Stimulated activated CD4-positive, alpha-beta T cell treated with anti-CD3 and anti-CD28 coated beads, Interleukin-1b, Interleukin-23, amount 100 ng/mL, for 1 hour (primary cell): ENCODE measurements at places on chromosomes 3 and 15.

DNA sequence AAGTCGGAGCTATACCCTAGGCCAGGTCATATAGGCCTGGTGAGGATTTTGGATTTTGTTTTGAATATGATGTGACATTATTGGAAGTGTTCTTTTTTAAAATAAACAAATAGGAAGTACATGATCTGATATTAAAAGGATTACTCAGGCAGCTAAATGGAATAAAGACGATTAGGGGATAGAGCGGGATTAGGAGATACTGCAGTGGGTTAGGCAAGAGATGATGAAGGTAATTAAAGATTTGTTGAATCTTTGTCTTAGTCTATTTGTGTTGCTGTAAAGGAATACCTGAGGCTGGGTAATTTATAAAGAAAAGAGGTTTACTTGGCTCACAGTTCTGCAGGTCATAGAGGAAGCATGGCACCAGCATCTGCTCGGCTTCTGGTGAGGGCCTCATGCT, 21.3 kb downstream of the KIF15 start:
- DNase-seq, result no peak

DNA sequence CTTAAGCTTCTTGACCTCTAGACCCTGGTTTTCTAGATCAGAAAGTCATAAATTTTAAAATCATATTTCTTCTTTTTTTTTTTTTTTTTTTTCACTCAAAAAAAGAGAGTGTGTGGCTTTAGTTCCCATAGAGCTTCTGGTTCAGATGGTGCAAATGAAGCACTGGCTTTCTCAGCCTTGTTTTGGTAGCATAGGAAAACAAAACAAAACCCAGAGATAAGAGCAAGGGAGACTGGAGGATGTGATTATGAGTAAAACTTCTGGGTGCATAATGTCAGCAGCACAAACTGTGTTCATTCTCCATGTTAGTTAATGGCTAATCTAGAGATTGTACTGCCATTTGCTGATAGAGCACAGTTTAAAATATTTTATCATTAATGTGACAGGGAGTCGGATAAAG, 55.4 kb downstream of the RARB start:
- no peak for DNase-seq

- DNase-seq, result no peak
Measured at GRCh38 chr3:142963234-142963515, 299 bp downstream of the PAQR9 start.

GRCh38 chr15:56758770-56759449, 25.6 kb upstream of the ZNF280D start:
- no peak for DNase-seq

DNA sequence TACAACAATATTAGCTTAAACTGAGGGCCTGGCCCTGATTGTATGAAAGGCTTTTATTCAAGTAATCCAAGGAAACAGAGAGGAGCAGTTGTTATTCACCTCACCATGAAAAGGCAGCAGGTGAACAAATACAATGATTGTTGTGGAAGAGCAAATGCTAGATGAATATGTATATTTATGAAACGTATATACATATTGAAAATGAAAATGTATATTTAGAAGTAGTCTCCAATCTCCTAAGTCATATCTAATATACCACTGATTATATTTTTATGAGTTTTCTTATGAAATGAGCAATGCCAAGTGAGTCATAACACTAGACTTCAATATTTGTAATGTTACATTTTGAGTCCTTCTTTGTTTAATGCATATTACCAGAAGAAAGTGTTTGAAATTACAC, 116.2 kb upstream of the KCNMB2 start:
- DNase-seq, result no peak
